NCI-H446 (cell line): ENCODE measurements at places on chromosomes 5 and 9.

DNA sequence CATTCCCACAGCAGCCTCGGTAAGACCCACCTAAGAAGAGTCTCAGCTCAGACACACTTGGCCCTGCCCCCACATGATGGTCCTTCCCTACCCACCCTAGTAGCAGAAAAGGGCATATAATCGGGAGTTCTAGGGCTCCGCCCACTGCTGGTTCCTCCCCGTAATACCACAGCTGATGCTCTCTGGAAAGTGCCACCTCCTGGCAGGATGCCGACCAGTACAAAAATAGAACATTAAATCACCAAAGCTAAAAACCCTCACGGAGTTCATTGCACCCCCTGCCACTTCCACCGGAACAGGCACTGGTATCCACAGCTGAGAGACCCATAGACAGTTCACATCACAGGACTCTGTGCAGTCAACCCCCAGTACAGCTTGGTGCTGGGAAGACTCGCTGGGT is 271.3 kb downstream of the KIAA0825 start:
- DNase-seq: no peak

- DNase-seq: no peak
Measured at GRCh38 chr9:92141144-92142129, 26.2 kb upstream of the SPTLC1 start.

GRCh38 chr9:130997925-130998596 is 10.9 kb upstream of the LAMC3 start:
- peak; percentile 72 for DNase-seq

DNA sequence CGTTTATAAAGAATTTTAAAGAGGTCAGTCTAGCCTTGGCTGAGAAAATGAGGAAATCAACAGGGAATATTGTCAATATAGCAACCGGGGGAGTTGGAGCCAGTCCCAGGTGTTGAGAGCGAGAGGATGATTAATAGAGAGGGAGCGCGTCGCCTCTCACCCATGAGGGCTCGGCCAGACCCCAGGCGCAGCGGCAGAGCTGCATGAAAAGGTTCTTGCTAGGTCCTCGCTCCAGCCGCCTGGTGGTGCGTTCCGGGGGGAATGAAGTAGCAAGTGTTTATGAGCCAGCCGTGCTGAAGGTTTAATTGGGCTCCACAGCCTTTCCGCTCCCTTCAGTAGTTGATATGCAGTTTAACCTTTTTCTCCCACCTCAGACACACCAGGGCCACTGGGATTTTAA is 167.3 kb upstream of the IRX1 start:
- no peak for DNase-seq

DNA sequence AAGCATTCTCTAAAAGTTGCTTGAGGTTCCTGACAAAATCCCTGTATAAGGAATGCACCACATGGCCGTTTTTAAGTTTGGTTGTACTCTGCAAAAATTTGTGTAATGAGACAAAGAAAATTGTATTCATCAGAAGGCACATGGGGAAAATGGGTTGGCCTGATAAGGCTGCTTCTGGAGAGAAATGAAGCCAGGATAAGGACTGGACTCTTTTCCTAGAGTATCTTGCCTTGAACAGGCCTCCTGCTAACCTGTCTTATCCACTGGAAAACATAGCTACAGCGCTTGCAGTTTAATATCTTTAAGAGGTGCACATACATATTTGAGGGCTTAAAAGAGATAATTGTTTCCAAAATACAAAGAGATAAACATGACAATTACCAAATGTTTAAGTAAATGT is 41.4 kb upstream of the IFNK start:
- no peak for DNase-seq

GRCh38 chr9:75906531-75906930 is 16.1 kb downstream of the PCSK5 start:
- DNase-seq: no peak

DNA sequence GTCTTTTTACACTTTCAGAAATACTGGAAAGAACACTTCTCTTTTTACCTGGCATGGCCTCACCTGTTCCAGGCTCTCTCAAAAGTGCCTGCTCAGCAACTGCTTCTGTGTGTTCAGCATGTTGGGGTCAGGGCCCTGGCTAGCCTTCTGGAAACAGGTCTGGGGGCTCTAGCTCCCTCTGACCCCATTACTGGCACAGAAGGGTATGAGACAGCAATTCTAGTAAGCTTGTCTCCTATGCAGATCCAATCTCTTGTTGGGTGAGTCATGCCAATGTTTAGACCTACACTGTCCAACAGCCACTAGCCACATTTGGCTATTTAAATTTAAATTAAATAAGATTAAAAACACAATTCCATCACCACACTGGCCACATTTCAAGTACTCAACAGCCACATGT is 80.8 kb downstream of the MAPKAP1 start:
- DNase-seq: no peak

DNA sequence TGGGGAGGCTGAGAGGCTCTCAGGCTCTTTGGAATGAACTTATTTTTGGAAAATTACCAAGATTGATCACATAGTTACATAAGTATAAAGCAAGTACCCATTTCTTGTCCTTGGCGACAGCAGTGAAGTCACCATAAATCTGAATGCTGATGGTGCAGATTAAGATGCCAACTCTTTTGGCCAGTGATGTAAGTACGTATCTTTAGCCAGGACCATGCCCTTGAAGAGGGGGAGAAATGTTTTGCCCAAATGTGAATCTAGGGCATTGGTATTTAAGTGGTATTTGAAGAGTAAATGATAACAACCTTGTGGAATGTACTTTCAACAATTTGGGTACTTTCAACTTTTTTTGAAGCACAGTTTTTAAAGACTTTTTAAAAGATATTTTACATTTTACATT is 68.2 kb upstream of the RAD23B start:
- no peak for DNase-seq

GRCh38 chr9:68498816-68499215 is 41.9 kb downstream of the TMEM252 start:
- DNase-seq: no peak

DNA sequence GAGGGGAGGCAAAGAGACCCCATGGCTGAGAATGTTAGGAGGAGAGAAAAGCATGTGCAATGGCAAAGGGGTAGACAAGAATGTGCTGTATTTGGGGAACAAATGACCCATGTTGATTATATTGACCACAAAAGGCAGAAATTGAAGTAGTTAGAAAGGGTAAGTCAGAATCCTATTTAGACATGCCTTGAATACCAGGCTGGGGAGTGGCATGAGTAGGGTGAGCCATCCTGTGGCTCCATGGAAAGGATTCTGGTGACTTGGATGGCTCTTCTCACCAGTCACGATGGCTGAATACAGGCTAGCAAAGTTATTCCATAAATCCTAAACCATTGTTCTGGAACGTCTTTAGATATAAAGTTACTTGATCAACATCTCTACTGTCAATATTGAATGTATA is 73.4 kb upstream of the MEF2C start:
- DNase-seq: no peak

DNA sequence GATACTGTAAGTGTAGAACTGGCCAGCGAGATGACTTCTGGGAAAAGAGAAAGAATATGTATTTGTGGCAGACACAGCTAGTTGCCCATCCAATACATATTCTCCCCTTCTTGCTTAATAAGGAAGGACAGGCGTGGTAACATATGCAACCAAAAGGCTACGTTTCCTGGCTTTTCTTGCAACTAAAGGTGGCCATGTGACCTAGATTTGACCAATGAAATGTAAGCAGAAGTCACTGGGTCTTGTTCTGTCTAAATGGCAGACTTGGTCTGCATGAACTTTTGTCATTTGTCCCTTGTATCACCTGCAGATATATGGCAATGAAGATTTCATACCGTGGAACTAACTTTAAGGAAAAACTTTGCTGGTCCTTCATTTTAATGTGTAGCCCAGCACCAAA is 183.8 kb downstream of the CDH12 start:
- no peak for DNase-seq

- no peak for DNase-seq
Measured at GRCh38 chr9:15276328-15276938, 30.6 kb downstream of the TTC39B start.

- DNase-seq: no peak
Measured at GRCh38 chr5:67118050-67118620, 78.5 kb downstream of the CD180 start.

DNA sequence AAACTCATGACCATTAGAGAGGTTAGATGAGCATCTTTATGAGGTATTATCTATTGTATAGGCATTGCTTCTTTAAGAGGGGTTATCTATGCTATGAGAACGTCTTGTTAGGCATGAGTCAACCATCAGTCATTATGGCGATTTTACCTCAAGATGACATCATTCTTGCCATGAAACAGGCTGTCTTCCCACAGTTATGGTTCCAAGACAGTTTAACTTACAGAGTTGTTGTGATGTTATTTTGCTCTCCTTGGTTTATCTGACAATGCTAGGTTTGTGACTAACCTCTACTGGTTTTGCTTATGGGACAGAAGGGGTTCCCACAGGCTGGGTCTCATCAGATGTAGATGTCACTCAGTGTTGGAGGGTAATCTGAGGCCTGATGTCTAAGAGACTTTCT is 1864.7 kb upstream of the ACO1 start:
- no peak for DNase-seq

DNA sequence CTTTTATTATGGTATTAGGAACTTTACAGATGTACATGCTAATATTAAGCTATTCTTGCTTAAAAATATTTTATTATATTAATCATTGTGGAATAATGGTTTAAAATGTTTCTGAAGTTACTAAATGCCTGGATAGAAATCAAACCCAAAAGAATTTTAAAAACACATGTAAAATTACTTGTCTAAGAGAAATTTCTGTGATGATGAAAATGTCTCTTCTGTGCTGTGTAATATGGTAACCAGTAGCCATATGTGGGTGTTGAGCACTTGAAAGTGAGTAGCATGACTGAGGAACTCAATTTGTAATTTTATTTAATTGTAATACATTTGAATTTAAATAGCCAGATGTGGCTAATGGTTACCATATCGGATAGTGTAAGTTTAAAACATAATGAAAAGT is 66.7 kb upstream of the HSPB3 start:
- DNase-seq: no peak

GRCh38 chr9:135613946-135614805 is 25.2 kb downstream of the GLT6D1 start:
- DNase-seq: no peak

- DNase-seq: no peak
Measured at GRCh38 chr9:72952381-72952690, 517 bp downstream of the ALDH1A1 start.

DNA sequence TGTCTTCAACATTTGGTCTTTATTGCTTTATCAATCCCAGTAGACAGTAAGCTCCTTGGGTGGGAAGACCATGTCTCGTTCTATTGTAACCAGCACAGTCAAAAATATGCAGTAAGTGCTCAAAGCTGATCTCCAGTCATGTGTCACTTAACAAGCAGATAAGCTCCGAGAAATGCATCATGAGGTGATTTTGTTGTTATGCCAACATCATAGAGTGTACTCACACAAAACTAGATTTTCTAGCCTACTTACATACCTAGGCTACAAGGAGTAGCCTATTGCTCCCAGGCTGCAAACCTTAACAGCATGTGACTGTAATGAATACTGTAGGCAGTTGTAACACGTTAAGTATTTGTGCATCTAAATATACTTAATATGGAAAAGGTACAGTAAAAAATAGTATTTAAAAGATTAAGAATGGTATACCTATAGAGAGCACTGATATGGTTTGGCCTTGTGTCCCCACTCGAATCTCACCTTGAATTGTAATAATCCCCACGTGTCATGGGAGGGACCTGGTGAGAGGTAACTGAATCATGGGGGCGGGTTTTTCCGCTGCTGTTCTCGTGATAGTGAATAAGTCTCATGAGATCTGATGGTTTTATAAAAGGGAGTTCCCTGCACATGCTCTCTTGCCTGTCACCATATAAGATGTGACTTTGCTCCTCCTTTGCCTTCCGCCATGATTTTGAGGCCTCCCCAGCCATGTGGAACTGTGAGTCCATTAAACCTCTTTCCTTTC is 39.8 kb upstream of the PCSK5 start:
- DNase-seq: no peak

DNA sequence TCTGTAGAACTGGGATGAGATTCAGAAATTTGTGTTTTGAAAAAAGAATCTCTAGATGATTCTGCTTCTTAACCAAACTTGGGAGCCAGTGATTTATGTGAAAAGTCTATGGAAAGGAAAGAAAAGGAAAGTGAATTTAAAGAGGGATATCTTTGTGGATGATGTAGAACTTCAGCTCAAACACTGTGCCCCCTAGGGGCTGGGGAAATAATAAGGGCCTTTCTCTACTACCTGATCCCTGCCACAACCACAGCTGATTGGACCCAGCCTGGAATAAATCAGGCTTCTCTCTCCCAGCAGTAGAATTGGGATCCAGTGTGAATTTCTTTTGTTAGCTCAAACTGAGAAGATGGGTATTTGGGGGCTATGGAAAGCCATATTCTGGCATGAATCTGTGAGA is 155.0 kb downstream of the PRELID2 start:
- DNase-seq: no peak

DNA sequence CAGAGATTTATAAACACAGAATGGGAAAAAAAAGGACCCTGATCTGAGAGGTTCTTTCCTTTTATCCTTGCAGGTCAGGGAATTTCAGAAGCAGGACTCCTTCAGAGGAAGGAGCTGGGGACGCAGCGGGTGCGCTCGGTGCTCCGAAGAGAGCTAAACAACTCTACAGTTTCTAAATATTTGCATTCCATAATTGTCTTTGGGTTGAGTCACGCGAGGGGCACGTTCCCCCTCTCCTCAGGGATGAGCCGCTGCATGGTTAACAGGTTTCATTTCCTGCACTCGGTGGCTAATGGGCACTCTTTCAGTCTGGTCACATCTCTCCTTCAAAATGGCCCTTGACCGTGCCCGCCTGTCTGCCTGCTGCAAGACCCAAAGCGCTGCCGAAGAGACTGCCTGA is 165.0 kb upstream of the HMHB1 start:
- no peak for DNase-seq

DNA sequence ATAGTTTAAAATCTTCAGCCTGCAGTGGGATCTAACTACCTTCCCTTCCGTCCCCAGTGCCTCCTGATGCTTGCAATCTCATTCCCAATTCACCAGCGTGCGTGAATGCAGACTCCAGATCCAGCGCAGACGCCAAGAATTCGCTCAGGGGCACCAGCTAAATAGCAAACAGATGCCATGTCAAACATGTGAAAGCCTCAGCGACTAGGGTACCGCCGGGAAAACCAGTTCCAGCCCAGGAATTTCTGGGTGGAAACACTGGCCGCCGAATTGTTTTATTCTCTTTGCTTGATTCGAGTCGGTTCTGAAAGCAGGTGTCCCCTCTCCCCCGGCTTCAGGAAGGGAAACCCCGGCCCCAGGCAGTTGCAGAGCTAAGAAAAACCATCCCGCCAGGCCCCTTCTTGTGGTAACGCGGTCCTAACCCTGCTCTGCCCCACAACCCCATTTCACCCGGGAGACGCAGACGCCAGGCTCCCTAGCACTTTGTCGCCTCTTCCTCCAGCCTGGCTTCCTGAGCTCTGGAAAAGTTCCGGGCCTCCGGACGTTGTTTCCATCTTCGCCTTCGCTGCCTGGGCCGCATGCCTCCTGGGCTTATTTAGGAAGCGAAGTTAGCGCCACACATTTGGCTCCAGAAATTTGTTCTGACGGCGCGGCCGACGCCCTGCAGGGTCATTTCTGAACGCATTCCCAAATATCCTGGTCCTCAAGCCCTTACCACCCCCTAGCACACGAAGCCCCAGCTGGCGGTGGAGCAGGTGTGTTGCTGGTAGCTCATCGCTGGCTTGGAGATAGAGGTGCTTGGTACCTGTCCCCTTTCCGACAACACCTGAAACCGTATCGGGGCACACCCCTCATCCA is 665 bp upstream of the LVRN start:
- DNase-seq: no peak

GRCh38 chr5:127909066-127909465 is 174.5 kb upstream of the SLC12A2 start:
- DNase-seq: peak; percentile 44

GRCh38 chr9:10265153-10265631 is 347.6 kb downstream of the PTPRD start:
- peak; percentile 31 for DNase-seq

- no peak for DNase-seq
Measured at GRCh38 chr5:125409861-125410536, 663.6 kb upstream of the ZNF608 start.
